ENCODE measurements at places on chromosomes 1 and 21.
A peak's percentile ranks its signal among the peaks of the same experiment; 100 is the strongest.

- no peak for DNase-seq
Measured at GRCh38 chr1:67159233-67159632, 7.0 kb upstream of the IL23R start.

- no peak for DNase-seq
Measured at GRCh38 chr1:155847823-155848529, 9.0 kb downstream of the GON4L start.

GRCh38 chr1:18175530-18176377, 68.2 kb downstream of the IGSF21 start:
- no peak for DNase-seq

DNA sequence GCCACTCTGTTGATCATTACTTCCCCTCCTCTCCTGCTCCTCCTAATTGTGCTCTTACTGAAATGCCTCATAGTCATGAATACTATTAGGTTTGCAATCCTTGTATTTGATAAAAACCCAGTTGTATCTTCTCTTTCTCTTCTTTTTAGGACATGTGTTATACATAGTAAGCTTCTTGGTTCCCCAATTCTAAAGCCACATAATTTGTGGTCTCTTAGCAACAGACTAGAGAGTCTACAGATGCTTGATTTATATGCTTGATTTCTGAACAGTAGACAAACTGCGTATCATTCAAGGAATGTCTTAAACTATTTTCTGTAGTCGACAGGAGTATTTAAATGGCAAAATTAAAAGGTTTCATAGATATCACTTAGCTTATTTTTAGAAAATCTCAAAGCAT, 1598.9 kb downstream of the PLA2G4A start:
- DNase-seq = no peak

DNA sequence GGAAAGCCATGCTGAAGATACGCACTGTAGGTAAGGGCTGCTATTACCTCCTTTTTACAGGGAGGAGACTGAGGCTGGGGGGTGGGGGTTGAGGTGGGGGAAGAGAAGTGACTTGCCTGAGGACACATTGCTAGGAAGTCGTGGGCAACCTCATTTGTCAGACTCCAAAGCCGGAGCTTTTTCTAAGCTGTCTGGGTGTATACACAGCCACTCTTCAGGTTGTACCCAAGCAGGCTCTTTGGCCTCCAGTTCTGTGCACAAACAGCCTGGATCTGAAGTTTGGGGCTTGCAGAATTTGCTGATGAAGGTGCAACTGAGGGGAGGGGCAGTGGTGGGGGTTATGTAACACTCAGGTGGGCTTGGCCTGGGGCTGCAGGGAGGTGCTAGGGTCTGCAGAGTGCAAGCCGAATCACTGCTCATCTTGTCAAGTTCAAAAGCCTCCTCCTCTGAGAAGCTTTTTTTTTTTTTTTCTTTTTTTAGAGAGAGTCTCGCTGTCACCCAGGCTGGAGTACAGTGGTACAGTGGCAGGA, 16.9 kb downstream of the TINAGL1 start:
- DNase-seq = no peak

DNA sequence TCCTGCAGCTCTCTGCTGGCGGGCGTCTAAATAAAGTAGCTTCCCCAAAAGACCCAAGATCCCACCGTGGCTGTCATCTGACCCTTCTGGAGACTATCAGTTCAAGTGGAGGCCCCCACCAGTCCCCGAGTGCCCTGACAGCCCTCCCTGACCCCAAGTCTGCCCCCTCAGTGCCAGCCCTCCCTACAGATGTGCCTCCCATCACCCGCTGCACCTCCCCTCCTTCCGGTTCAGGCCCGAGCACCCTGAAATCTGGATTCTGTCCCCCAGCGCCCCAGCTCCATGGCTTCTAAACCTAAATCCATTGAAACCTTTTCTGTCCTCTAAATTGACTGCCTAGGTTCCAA, 595 bp downstream of the IL10RB start:
- peak; percentile 61 for DNase-seq

DNA sequence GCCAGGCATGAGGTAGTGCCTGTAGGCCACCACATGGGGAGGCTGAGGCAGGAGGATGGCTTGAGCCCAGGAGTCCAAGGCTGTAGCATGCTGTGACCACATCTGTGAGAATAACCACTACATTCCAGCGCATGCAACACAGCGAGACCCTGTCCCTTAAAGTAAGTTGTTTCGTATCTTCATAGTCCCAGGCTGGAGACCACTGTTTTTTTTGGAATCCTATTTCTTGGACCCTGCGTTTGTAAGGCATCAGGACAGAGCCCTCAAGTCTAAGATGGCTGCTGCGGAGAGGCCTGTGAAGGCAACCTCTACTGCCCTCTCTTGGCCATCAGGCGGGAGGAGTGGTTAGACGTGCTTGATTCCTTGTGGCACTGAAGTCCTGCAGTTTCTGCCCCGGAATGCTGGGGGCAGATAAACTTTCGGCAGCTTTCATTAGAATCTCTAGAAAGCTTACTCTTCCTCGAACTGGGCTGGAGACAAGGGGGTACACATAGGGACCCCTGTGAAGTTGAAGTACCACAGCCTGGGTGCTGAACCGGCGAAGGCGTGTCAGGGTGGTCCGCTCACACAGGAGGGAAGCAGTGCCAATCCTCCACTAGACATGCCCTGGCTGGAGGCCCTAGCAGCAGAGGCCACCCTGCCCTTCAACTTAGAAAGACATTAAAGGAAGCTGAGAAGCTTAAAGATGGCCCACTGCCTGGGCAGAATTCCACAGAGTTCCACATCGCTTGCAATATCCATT, 36.6 kb downstream of the RABIF start:
- peak; percentile 32 for DNase-seq

DNA sequence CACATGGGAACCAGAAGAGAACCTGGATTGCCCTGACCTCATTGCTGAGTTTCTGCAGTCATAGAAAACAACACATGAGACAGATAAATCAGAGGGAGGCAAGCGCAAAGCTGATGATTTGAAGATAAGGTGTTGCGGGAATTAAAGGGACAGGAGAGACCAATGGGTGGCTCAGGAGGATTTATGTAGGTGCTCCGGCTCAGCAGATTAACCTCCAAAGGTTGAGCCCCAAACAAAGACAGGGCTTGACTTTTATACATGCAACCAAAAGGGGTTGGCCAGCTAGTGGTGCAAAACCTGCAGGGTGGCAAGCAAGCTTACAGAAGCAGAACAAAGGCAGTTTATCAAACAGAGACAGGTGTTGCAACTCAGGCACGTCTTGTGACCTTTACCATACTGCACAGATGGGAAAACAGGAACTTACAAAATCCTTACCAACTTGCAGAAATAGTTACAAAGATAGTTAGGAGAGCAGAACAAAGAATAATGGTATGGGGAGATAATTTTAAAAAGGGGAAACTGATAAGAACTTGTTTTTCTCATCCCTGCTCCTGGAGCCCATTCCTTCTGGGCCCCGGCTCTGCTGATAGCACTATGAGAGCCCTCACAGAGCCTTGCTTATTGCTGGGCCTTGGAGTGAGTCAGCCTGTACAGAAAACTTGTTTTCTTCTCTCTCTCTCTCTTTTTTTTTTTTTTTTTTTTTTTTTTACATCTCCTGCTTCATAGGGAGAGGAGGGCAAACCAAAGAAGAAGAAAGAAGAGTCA, 93.6 kb downstream of the SNRPE start:
- DNase-seq = no peak

GRCh38 chr1:186531561-186532165, 70.7 kb upstream of the PDC start:
- no peak for DNase-seq

DNA sequence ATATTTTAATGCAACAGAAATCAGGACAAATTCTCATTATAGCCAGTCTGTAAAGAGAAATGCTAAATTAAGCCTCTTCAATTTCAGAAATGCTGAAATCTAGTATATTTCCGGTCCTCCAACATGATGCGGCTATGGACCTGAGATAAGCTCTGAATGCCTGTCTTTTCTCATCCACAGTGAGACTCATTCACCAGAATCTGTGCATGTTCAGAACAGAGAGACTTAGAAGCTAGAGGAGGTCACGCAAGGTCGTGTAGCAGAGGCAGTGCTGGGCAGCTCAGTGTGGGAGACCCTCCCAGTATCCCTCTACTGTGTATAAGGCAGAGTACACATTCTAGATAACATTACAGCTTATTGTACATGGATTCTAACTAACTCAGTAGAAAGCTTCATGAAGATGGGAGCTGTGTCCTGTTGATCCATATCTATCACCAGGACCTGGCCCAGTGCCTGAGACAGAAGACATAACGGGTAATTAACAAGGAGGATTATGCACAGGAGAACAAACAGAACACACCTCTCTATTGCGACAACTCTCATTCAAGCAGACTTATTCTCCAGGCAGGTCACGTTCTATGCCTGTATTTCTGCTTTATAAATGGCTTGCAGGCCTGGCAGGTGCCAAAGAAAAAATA, 97.0 kb upstream of the COA6 start:
- no peak for DNase-seq

DNA sequence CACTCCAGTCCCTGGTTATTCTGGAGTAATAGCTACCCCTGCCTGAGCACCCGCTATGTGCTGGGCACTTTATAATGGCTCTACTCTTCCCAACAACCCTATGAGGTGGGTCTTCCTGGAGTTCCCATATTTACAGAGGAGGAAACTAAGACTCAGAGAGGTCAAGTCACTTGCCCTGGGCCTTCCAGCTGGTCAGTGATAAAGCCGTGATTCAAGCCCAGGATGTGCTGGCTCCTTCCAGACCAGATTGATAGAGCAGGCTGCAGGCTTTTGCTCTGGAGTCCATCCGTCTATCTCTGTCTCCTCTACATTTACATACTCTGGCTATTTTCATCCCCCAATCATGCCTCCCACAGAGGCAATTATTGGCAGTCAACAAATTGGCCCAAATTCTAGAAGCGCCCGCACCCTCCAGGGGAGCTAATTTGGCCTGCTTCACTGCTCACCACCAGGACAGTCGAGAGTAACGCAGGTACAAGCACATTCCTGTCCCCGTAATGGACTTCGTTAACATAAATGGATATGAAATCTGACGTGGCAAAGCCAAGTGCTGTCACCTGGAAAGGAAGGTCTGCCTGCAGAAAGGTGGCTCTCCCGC, 39.8 kb upstream of the SELENON start:
- DNase-seq = no peak

DNA sequence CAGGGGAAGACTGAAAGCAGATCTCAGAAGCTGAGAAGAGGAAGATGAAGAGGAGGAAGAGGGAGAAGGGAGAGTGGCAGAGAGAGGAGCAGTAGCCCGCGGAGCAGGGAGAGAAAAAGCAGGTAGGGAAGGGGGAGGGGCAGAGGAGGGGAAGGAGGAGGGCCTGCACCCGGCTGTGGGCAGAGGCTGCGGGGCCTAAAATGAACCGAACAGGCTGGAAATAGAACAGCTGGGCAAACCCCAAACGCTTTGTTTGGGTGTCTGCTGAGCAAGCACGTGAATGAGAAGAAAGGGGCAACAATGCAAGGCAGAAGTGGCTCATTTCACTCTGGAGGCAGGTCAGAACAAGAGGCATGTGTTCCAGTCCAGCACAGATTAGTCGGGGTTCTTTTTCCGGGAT, 33.5 kb downstream of the KCNC4 start:
- DNase-seq = no peak

DNA sequence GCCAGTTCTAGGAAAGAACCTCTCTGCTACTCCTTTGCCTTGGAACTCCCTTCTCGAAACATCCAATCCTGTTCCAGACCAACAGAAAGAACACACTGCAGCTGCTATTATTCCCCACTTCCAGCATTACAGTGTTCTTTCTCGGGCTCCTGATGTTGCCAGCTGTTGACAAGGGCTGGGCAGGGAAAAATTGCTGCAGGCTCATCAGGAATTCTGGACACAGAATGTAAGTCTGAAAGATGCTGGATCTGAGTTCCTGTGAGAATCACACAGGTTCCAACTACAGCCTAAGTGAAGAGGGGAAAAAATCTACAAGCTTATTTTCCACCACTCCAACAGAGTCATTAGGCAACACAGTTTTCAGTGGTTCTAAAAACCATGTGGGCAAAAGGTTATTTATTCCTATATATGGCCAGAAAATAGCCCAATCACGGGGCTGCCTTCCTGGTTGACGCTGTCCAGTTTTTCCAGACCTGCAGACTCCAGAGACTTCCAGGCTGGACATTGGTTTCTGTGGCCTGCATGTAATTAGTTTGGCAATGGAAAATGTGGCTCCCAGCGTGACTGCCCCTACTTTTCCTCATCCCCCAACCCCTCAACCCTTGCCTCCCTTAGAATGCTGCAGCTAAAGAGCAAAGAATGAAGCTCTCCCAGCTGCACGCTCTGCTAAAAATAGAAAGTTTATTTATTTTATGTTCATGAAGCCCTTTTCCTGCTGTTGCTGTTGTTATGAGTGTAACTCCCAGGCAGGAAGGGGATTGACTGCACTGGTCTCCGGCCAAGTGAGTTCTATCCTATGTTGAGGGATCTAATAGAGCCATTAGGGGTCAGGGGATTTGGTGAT, 8.3 kb upstream of the KIAA0040 start:
- DNase-seq = no peak

DNA sequence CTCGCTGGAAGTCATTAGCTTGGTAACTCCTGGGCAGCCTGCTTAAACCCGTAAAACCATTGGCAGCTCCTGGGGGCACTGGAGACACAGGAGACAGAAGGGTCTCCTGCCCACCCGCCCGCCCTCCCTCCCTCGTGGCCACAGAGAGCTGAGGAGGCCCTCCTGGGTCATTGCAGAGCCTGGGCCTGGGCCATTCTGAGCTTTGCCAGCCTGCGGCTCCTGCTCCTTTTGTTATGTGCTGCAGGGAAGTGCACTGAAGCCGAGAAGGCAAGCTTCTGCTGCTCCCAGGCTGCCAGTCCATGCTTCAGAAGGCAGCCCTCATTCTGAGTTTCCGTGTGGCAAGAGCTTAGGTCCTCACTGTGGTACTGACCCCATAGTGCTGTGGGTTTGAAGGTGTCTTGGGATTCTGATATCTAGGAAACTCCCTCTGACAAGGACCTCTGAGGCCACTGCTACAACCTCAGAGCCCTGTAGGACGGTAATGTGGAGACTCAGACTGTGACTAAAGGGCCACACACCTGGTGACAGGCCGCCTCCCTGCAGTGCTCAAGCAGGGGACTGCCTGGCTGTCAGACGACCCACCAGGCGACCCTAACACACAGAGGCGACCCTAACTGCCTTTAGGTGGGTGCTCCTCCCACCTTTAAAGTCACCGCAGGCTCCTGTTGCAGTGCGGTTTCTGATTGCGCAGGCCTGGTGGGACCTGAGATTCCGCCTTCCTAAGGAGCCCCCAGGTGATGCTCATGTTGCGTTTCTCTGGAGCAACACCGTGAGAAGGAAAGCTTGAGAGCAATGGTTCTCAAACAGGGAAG, 118.7 kb downstream of the IER5 start:
- no peak for DNase-seq

- DNase-seq = no peak
Measured at GRCh38 chr1:235741294-235741693, 91.7 kb upstream of the GNG4 start.

DNA sequence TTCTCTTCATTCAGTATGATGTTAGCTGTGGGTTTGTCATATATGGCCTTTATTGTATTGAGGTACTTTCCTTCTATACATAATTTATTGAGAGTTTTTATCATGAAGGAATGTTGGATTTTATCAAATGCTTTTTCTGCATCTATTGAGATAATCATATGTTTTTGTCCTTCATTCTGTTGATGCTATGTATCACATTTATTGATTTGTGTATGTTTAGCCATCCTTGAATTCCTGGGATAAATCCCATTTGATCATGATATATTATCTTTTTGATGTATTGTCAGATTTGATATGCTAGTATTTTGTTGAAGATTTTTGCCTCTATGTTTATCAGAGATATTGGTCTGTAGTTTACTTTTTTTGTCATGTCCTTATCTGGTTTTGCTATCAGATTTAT, 20.9 kb upstream of the GPR161 start:
- DNase-seq = no peak
